ENCODE measurements at places on chromosomes 7 and 10.

GRCh38 chr7:77367976-77368375 lies 48.2 kb downstream of the GSAP start:
- DNase-seq, result no peak

GRCh38 chr10:9535744-9536143 lies 1481.3 kb downstream of the GATA3 start:
- no peak for DNase-seq

- no peak for DNase-seq
These were observed 98.0 kb upstream of the GATA3 start for GRCh38 chr10:7956508-7956907.

- no peak for DNase-seq
These were observed 281.1 kb downstream of the CCDC3 start for GRCh38 chr10:12720217-12720981.

DNA sequence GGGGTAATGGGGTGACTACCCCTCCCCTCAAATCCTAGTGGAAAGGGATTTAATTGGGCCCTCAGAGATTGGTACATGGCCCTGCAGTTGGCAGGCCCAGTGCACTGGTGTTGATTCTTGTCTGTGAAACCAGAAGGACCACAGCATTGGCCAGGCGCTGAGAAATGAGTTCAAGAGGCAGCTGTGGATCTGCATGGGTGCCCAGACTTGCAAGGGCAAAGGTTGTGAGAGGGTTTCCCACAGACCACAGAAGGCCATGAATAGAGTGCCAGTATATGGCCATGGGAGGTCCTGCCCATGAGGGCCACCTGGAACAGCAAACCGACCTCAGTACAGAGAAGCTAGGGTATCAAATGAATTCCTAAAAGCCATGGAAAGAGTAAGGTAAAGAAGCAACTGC lies 32.9 kb downstream of the TMEM168 start:
- DNase-seq, result no peak

- no peak for DNase-seq
These were observed 48.9 kb downstream of the KIFBP start for GRCh38 chr10:69037489-69037888.

- DNase-seq, result no peak
These were observed 175.2 kb downstream of the TPST1 start for GRCh38 chr7:66380272-66380888.

GRCh38 chr10:113493195-113493594 lies 59.7 kb upstream of the HABP2 start:
- no peak for DNase-seq

GRCh38 chr10:30432622-30433305 lies 1.2 kb upstream of the MAP3K8 start:
- DNase-seq, result no peak

DNA sequence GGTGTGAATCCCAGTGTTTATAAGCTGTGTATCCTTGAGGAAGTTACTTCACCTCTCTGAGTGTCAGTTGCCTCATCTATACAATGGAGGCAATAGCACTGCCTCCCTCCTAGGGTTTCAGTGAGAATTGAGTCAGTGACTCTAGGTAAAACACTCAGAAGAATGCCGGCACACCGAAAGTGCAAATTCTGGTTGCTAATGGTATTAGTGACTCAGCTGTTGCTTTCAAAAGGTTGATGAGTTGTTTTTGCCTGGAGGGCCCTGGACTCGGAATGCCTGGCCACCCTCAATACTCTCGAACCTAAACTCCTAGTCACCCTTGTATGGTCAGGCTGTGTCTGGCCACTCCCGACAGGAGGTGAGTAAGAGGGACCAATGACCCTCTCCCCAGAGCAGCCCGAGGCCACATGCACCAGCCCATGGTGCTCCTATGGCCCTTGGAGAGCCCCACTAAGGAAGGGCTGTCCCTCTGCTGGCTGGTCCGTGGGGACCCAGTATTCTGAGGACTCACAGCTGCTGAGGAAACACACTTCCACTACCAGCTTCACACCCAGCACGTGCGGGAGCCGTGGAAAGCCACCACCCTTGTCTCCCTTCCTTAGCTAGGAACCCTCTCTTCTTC lies 60.2 kb downstream of the CALML3 start:
- no peak for DNase-seq

GRCh38 chr10:37314862-37315261 lies 189.5 kb downstream of the ANKRD30A start:
- no peak for DNase-seq

- DNase-seq, result no peak
These were observed 38.1 kb upstream of the GRM8 start for GRCh38 chr7:127290801-127291361.

DNA sequence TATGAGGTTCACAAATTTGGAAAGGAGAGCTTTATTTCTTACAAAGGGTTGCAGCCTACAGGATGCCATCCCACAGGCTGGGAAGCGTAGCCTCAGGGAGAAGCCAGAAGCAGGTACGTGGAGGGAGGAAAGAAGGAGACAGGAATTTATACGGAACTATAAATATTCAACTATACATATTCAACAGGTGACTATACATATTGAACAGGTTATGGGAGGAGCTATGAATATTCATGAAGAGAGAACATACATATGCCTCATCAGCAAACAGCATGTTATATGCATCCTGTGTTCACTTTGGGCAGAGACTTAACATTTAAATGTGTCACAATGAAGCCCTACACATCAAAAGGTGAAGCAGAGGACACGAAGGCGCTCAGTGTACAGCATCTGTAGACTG lies 40.5 kb upstream of the LMTK2 start:
- DNase-seq, result no peak

All from stimulated activated CD8-positive, alpha-beta memory T cell treated with anti-CD3 and anti-CD28 coated beads, Interleukin-7, amount 100 ng/mL, for 1 hour (primary cell).